ENCODE measurements at places on chromosomes 16 and 17. TPM values are rescaled to one million over a fixed set of nuclear protein-coding genes. Genes with fewer than 3 reads are reported as not detected.

DNA sequence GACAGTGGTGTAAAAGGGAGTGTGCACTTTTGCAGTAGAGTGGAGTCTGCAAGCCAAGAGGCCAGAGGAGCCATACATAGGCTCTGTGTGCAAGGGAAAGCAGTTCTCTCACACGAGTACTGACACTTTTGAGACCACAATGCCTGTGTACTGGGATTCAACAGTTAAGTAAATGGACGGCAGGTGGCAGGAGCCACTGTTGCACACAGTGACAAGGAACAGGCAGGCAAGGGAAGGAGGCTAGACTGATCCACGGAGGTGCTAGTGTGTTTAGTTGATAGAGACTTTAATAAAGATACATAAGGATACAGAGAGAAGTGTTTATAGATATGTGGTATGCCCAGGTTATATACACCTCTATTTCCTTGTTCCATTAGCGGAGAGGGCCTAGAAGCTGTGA, 67.0 kb downstream of the MPRIP start:
- no peaks in the 10 kb centered on the region for H3K27me3 ChIP-seq
- no peak overlapping the region for H3K4me3 ChIP-seq
- no peak overlapping the region for H3K27ac ChIP-seq
- H3K36me3 ChIP-seq = no peaks in the 10 kb centered on the region
- peaks cover 36% of the 10 kb centered on the region for H3K4me1 ChIP-seq

GRCh38 chr17:64709481-64709880, 47.4 kb upstream of the SMURF2 start:
- H3K4me1 ChIP-seq = peaks cover 79% of the 10 kb centered on the region
- no peak for DNase-seq
- H3K27ac ChIP-seq = no peak overlapping the region
- no peaks in the 10 kb centered on the region for H3K36me3 ChIP-seq

UNC13D gene
- total RNA-seq = 87.1 TPM

- H3K4me3 ChIP-seq = no peak overlapping the region
- no peak overlapping the region for H3K27ac ChIP-seq
- peaks cover 33% of the 10 kb centered on the region for H3K4me1 ChIP-seq
These were observed 5.0 kb upstream of the ARHGAP27 start for GRCh38 chr17:45437465-45438283.

- no peaks in the 10 kb centered on the region for H3K4me1 ChIP-seq
- H3K4me3 ChIP-seq = no peak overlapping the region
- peaks cover 24% of the 10 kb centered on the region for H3K27me3 ChIP-seq
- H3K27ac ChIP-seq = no peak overlapping the region
- no peak for DNase-seq
- H3K36me3 ChIP-seq = no peaks in the 10 kb centered on the region
These were observed 8.5 kb downstream of the KIF19 start for GRCh38 chr17:74334393-74335039.

DNA sequence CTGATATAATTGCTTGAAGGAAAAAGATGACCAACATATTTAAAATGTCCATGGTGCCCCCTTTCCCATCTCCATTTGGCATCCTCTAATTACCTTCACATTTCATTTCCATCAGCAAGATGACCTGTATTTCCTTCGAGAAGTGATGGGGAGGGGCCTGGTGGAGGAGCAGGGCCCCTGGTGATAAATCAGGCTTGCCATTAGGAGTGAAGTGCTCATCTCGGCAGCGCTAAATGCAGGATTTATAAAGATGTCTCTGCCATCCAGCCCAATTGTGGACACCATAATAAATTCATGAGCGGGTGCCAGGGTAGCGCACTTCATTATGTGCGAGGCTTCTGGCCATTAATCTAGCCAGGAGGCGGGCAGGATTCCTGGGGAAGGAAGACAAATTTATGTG, 101.5 kb upstream of the IRX6 start:
- DNase-seq = no peak
- no peaks in the 10 kb centered on the region for H3K36me3 ChIP-seq
- no peak overlapping the region for H3K27ac ChIP-seq
- no peak overlapping the region for H3K4me3 ChIP-seq
- no peaks in the 10 kb centered on the region for H3K27me3 ChIP-seq

CES5A gene
- total RNA-seq = not detected

DNA sequence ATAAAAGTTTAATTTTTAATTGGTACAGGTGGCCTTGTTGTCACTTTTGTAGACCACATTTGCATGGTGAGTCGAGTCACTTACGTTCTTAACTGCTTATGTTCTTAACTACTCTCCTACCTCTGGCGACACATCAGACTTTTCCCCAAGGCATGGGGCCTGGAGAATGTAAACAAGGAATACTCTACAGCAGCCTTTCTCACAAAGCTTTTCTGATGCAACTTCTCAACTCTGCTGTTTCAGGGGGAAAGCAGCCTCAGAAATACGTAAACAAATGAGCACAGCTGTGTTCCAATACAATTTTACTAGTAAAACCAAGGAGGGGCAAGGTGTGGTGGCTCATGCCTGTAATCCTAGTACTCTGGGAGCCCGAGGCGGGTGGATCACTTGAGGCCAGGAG, 6.9 kb downstream of the KARS1 start:
- H3K27me3 ChIP-seq = no peaks in the 10 kb centered on the region
- DNase-seq = no peak
- no peak overlapping the region for H3K4me3 ChIP-seq
- H3K36me3 ChIP-seq = no peaks in the 10 kb centered on the region
- no peak overlapping the region for H3K27ac ChIP-seq

DNA sequence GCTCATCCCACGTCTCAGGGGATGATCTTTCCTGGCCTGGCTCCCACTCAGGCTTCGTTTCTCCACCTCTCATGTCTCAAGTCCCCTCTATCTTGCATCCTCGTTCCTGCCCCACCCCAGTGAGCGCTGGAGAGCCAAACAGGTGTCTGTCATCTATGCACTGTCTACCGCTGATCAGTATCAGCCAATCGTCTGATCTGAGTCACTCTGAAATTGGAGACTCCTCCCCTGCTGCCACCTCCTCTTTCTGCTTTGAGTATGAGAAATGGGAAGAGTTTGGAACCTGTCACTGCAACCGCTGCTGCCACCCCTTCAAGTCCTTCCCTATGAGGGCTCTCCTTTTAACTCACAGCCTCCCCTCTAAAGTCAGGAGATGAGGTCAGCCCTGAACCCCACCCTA, 28.0 kb downstream of the FZD2 start:
- no peak overlapping the region for H3K27ac ChIP-seq
- H3K4me1 ChIP-seq = no peaks in the 10 kb centered on the region
- DNase-seq = no peak

GRCh38 chr16:57132470-57132869, 40.1 kb downstream of the CPNE2 start:
- H3K36me3 ChIP-seq = peaks cover 86% of the 10 kb centered on the region
- H3K4me1 ChIP-seq = peaks cover 27% of the 10 kb centered on the region
- no peaks in the 10 kb centered on the region for H3K27me3 ChIP-seq
- DNase-seq = no peak

TLCD1 gene
- total RNA-seq = not detected

SLC4A1 gene
- 26.2 TPM for total RNA-seq

TERB1 gene
- total RNA-seq = not detected

GRCh38 chr17:50304781-50305404, 30.6 kb downstream of the TMEM92 start:
- H3K27ac ChIP-seq = no peak overlapping the region
- no peak overlapping the region for H3K4me3 ChIP-seq
- no peaks in the 10 kb centered on the region for H3K4me1 ChIP-seq
- no peaks in the 10 kb centered on the region for H3K36me3 ChIP-seq

DNA sequence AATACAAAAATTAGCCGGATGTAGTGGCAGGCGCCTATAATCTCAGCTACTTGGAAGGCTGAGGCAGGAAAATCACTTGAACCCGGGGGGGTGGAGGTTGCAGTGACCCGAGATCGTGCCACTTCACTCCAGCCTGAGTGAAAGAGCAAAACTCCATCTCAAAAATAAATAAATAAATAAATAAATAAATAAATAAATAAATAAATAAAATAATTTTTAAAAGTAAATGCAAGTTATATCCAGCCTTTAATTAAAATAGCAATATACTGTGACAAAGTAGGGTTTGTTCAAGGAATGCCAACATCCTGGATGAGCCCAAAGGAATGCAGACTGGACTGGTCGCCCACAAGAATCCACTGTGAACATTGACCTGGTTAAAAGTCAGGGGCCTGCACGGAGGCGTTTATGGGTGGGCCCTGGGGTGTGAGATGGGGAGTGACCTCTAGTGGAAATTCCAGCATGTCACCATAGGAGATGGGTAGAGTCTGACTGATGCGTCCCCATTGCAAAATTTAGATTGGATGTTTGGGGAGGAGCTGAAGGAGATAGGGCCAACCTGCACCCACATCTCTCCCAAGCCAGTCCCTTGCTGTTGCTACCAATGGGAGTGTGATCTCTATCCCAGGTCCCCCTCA, 9.7 kb upstream of the PIK3R5 start:
- H3K27me3 ChIP-seq = no peaks in the 10 kb centered on the region
- no peaks in the 10 kb centered on the region for H3K4me1 ChIP-seq
- DNase-seq = no peak
- H3K4me3 ChIP-seq = no peak overlapping the region
- no peak overlapping the region for H3K27ac ChIP-seq

GRCh38 chr16:49832177-49832576, 23.7 kb downstream of the ZNF423 start:
- H3K27me3 ChIP-seq = peaks cover under 1% of the 10 kb centered on the region
- no peaks in the 10 kb centered on the region for H3K36me3 ChIP-seq
- H3K27ac ChIP-seq = peak overlapping the region; percentile 86
- no peak overlapping the region for H3K4me3 ChIP-seq
- no peak for DNase-seq

GRCh38 chr16:26524281-26524680, 542.4 kb upstream of the C16orf82 start:
- no peaks in the 10 kb centered on the region for H3K4me1 ChIP-seq
- H3K36me3 ChIP-seq = no peaks in the 10 kb centered on the region
- no peaks in the 10 kb centered on the region for H3K27me3 ChIP-seq
- DNase-seq = no peak
- H3K4me3 ChIP-seq = no peak overlapping the region
- no peak overlapping the region for H3K27ac ChIP-seq

- no peaks in the 10 kb centered on the region for H3K4me1 ChIP-seq
- no peak overlapping the region for H3K4me3 ChIP-seq
- DNase-seq = no peak
- no peak overlapping the region for H3K27ac ChIP-seq
- no peaks in the 10 kb centered on the region for H3K27me3 ChIP-seq
These were observed 9.4 kb upstream of the PRPSAP2 start for GRCh38 chr17:18848501-18848900.

GRCh38 chr16:54780266-54780665, 150.4 kb upstream of the IRX5 start:
- no peaks in the 10 kb centered on the region for H3K36me3 ChIP-seq
- H3K27me3 ChIP-seq = no peaks in the 10 kb centered on the region
- H3K4me1 ChIP-seq = no peaks in the 10 kb centered on the region
- H3K27ac ChIP-seq = no peak overlapping the region
- no peak for DNase-seq
- H3K4me3 ChIP-seq = no peak overlapping the region

SLC35G6 gene
- not detected for total RNA-seq

DNA sequence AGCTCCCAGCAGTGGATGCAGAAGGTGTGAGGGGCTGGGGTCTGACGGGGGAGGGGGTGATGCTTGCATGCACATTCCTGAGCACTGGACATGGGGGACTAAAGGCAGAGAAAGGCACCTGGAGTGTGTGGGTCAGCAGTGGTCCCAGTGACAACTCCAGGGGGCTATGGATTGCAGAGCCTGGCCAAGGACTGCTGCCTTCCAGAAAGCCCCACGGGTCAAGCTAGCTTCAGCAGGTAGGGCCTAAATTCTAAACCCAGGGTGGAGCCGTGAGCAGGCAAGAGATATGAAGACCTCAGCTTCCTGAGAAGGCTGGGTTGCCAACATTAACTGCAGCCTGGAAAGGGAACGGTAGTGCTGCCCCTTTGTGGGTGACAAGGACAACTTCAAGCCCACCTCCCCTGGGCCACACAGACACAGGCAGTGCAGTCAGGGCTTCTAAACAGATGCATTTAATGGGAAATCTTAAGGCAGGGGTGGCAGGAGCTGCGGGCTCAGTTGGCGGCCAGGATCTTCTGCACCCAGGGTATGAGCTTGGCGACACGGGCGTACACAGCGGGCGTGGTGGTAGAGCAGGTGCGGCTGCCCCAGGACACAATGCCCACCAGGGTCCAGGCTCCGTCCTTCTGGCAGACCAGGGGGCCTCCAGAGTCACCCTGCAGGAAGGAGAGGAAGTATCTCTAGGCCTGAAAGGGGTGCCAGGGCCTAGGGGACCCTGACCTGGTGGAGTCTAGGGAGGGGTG, 3.1 kb downstream of the CTRB2 start:
- no peak overlapping the region for H3K27ac ChIP-seq
- DNase-seq = peak; percentile 62
- H3K36me3 ChIP-seq = no peaks in the 10 kb centered on the region

DNA sequence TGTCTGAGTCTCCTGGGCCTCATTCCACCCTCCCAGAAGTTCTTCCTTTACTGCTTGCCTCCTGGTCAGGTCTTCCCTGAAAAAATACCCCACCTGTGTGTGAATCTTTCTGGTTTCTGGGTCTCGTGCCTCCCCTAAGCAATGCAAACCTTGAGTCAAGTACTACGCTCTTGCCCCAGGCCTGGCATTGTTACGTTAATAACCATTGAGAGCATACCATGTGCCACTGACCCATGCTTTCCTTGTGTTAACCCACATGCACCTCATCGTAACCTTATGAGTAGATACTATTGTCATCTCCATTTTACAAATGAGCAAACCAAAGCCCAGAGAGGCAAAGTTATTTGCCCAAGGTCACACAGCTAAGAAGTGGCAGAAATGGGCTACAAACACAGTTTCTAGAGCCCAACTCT, 25.4 kb upstream of the TOB1 start:
- H3K4me3 ChIP-seq = no peak overlapping the region
- H3K4me1 ChIP-seq = no peaks in the 10 kb centered on the region
- H3K36me3 ChIP-seq = no peaks in the 10 kb centered on the region
- no peak overlapping the region for H3K27ac ChIP-seq

GRCh38 chr16:19771040-19771439, 53.0 kb downstream of the IQCK start:
- H3K27ac ChIP-seq = no peak overlapping the region
- H3K4me1 ChIP-seq = no peaks in the 10 kb centered on the region
- no peak for DNase-seq
- H3K27me3 ChIP-seq = no peaks in the 10 kb centered on the region

CIITA gene
- 88.0 TPM for total RNA-seq

HAS3 gene
- 2.0 TPM for total RNA-seq

DNA sequence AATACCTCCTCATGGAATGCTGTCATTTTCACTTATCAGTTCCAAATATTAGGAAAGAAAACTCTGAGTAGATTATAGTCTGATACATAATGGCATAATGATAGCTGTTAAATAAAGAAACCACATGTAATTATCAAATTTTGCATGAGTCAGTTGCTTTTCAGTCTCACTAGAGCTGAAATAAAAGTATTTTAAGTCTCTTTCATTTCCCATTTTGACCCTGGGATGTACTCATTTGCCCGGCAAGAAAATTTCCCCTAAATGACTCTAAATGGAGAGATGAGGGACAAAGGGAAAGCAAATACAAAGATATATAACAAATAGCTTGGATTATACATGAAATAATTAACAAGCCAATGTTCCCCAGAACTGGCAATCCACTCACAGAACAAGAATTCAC, 47.9 kb upstream of the CPHXL start:
- no peak overlapping the region for H3K27ac ChIP-seq
- no peak overlapping the region for H3K4me3 ChIP-seq
- H3K4me1 ChIP-seq = no peaks in the 10 kb centered on the region
- no peak for DNase-seq
- H3K36me3 ChIP-seq = no peaks in the 10 kb centered on the region

GRCh38 chr16:4826980-4827379, 20.1 kb downstream of the GLYR1 start:
- no peaks in the 10 kb centered on the region for H3K4me1 ChIP-seq
- no peak overlapping the region for H3K4me3 ChIP-seq
- no peak for DNase-seq
- H3K36me3 ChIP-seq = peaks cover 100% of the 10 kb centered on the region

CYB5D1 gene
- 7.0 TPM for total RNA-seq

All from spleen (tissue), 13 donors.